ENCODE measurements at places on chromosomes 6 and 20. TPM values are rescaled to one million over a fixed set of nuclear protein-coding genes. Genes with fewer than 3 reads are reported as not detected.

DNA sequence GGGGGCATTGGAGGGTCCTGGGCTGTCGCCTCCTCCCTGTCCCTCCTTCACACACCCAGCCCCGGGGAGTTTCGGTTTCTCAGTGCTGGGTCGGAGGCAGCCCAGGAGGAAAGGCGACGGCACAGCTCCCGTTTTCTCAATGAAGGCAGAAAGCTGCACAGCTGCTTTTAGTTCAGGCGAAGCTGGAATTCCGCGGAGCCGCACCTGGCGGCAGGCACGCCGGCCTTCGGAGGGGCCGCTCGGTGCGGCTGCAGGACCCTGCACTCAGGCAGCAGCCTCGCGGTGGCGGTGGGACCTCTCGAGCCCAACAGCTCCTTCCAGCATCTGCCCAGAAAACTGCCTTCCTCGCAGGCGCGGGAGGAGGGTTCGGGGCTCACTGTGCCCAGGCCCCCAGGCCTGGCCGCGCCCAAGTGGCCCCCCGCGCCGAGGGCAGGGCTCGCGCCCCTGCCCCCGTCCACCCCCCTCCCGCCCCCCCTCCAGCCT, 4.6 kb downstream of the FOXQ1 start:
- DNase-seq, result no peak

DNA sequence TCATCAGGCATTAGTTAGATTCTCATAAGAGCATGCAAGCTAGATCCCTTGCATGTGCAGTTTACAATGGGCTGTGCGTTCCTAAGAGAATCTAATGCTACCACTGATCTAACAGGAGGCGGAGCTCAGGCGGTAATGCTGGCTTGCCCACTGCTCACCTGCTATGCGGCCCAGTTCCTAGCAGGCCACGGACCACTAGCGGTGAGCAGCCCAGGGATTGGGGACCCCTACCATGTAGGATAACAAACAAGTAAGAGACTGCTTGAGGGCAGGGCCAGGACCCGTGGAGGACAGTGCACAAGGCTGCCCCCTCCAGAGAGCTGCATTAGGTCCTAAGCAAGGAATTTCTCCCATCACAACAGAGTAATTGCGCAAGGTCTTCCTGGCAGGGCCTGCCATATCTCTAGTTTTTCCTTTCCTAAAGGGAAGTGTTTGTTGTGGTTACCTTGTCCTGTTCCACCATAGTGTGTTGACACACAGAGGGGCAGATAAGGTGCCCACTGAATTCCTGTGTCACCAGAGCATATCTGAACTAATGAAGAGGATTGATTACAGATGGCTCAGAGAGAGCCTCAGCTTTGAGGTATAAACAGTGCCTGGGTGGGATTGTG, 58.0 kb downstream of the PACRG start:
- no peak for DNase-seq

DNA sequence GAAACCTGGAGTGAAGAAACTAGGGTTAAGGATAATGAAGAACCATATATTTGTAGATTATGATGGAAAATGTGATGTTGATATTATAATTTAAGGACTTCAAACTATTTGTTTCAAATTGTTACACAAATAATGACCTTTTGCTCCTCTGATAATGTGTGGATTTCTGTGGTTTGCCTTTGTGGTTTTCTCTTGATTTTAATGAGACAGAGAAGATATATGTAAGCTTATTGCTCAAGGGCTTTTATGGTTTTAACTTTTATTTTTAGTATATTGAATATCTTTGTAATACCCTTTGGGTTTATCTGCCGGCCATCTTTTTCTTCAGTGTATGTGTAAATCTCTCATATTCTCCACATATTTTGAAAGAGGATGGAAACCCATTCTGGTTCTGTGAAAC, 362.3 kb downstream of the RIMS1 start:
- DNase-seq, result no peak

DNA sequence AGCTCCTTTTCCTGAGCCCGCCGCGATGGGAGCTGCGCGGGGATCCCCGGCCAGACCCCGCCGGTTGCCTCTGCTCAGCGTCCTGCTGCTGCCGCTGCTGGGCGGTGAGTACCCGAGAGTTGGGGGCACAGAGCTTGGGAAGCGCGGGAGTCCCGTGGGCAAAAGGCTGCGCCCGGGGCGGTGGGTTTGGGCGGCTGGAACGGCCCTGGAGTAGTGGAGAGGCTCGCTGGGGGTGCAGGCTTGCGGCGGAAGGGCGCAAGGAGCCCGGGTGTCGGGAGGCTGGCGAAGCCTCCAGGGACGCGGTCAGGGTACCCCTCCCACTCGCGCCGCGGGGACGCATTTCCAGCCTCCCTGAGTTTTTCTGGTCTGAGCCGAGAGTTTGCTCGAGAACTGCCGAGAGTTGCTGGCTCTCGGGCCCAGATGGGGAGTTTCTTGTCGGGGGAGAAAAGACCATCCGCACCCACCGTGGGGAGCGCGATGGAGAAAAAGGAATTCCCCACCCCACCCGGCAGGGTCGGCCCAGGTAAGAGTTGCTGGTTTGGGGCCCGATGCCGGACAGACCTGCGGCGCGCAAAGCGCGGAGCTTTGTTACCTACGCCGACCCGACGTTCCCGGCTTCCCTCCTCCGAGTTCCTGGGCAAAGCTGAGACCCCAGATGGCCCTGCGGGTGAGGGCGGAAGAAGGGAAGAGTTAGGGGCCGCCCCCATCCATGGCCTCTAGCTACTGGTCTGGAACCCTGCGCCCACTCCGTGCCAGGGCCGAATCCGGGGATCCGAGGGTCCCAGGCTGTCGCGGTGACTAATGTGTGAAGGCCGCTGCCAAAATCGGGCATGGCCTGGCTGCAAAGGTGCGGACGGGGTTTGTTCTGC, 584 bp downstream of the PTK7 start:
- DNase-seq, result no peak

- DNase-seq, result no peak
These were observed at the start of gene LY86 for GRCh38 chr6:6588064-6588923. Gene LY86 (plus strand): TSS chr6:6588720. CDS start chr6:6588735, 15 bp downstream.

DNA sequence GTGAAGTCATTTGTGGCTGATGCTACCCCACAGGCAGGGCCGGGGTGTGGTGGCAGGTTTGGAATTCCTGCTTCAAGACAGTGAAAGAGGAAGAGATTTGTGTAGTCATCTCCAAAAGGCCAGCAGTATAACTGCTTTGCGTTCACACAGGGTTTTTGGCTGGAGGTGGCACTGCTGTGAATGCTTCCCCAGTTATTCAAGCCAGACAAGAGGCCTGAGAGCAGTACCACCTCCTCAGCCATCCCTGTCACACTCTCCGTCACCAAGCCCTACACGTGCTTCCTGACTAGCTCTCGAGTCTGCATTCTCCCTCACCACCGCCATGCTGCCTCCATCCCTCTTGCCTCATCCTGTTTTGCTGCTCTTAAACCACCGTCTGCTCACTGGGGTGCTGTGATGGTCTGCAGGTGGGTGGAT, 23.9 kb downstream of the ARMC2 start:
- no peak for DNase-seq

The KHDC1L gene
- not detected for total RNA-seq

The ZNF184 gene
- 4.2 TPM for total RNA-seq

DNA sequence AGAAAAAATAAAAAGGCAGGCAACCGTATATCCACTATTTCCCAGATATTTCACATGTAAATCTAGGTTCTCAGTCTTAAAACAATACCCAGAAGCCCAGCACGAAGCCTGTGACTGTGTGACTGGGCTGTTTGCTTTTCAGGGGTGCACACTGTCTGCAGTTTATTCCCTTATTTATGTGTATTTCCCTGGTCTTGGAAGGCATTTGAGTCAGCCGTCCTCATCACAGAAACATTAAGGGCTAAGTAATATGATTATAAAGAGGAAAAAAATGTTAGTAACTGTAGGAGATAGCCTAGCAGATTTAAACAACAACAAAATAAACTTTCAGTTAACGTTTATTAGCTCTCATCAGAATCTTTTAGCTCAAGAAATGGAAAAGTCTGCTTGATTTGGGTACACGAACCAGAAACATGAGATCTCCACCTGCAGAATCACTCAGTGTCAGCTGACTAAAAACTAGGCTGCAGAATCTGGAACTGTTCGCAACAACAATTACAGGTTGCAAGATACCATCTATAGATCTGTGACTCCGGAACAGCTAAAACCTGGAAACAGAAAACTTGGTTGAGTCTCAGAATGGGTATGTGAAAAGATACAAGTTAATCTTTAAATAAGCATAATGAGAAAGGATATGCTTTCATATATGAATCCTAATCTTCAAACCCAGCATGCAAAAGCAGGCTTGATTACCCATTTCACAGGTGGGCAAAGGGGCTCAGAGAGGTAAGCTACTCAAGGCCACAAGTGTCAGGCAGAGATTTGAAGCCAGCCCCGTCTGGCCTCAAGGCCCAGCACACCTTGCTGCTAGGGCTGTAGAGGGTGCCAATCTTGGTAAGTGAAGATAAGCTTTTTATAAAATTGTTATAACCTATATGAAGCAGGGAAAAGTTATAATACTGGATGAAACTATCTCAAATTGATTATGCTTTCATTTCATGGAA, 21.1 kb downstream of the GCLC start:
- no peak for DNase-seq

- no peak for DNase-seq
These were observed 83.8 kb downstream of the IRF4 start for GRCh38 chr6:475314-475713.

The RNF182 gene
- not detected for total RNA-seq

DNA sequence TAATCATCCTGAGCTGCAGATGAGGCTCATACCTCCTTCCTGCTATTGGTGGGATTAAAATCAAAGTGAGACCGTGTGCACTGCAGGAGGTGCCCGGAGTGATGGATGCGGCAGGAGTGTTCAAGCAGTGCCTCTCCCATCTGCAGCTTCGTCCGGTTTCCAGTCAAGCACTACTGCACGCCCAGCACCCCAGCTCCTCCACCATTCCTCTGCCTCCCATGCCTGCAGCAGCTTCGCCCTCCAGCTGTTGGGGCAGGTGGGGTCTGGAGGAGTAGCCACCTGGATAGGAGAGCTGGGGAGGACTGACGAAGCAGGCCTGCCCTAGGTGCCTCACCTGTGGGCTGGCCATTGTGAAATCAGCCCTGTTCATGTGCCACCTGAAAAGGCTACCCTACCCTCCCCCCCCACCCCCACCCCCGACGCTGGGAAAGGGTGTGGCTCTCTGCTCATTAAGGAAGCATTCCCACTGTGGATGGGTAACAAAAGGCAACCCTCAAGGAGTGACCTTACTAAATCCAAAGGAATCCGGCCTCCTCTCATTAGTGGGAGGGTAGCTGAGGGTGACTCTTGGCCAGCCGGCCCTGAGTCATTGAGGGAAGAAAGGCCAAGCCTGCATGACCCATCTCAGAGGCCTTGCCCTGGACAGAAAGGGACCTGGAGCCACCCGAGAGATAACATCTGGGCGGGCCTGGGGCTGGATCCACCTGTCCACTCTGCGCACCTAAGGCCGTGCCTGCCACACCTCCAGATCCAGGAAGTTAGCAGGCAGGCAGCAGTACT, 115.9 kb upstream of the ARMC2 start:
- DNase-seq, result no peak

- no peak for DNase-seq
These were observed 41.3 kb upstream of the QKI start for GRCh38 chr6:163373240-163373639.
